ENCODE measurements at places on chromosomes 7 and 10.

DNA sequence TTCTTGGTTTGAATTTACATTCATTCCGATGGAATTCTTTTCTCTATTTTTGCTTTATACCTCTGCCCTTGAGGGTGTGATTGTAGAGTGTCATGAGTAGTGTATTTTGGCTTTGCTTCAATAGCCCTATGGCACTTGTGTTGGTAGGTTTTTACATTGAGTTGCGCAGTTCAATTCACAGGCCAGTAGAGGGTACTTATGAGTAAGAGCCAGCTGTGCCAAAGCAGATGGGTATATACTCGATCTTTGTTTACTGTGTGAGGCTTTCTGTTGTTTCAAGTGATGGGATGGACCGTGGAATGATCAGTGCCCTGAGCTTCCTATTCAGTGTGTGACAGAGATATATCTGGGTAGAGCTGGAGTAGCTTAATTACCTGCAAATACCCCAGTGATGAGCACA lies 4.3 kb upstream of the AKR1C3 start:
- DNase-seq = peak; percentile 41

- peak; percentile 79 for DNase-seq
Measured at GRCh38 chr10:102450374-102451104, 804 bp downstream of the C10orf95 start.

GRCh38 chr10:79266543-79267312 lies 80.5 kb upstream of the PPIF start:
- peak; percentile 95 for DNase-seq

DNA sequence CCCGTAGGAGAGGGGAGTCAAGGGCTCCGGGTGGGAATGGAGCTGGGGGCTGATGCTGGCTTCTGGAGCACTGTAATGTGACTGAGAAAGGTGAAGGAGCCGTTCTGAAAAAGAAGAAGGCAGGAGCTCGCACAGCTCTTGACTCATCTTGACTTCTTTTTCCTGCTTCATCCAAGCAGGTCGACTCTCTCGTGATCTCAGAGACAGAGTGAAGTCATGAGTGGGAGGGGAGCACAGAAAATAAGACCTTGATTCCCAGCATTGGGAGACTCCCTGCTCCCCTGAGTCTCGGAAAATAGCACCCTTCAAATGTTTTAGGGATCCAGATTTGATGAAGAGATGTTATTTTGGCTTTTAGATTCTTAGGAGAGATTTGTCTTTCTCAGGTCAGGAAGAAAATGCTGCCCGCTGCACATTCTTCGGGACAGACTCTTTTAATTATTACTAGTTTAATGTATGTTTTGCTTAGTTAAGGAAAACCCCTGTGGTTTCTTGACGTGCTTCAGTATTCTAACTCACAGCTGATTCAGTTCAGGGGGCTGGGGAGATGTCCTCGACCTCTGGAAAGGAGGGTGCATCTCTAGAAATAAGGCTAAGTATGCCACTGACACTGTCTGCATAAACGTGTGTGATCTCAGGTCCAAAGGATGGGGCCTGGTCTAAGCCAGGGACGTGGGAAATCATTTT lies 34.1 kb downstream of the EGFR start:
- DNase-seq = no peak

- DNase-seq = peak; percentile 44
Measured at GRCh38 chr7:22219739-22220493, 137.0 kb downstream of the RAPGEF5 start.

- DNase-seq = no peak
Measured at GRCh38 chr7:120400806-120401455, 128.0 kb downstream of the KCND2 start.

DNA sequence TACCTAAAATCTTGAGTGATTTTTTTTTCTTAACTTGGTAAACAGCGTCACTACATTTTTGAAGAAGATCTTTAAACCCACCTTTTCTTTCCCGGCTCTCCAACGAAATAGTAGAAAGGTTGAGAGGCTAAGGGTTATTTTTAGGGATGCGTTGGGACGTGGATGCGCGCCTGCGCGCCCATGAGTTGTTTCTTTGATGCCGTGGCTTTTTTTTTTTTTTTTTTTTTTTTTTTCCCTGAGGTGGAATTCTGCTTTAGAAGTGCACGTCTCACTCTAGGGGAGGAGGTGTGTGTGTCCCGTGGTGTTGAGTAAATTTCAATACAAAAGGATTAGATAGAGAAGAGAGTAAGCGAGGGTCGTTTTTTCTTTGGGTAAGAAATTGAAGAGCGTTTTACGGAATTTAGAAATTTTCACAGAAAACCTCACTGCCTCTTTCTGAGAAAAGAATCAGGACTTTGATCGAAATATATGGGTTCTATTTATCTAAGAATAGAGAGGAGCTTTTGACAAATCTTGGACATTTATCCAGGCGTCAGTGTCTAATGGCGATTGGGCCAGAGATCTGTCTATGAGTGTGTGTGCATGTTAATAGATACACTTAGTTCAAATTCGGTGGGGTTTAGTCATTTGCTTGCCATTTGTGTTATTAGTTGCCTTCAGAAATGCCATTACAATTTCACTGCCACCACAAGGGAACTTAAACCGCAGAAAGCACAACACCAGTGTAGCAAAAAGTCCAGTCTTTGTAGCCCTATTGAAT lies 1.2 kb upstream of the SP8 start:
- DNase-seq = no peak

GRCh38 chr7:48209004-48209600 lies 37.8 kb downstream of the ABCA13 start:
- no peak for DNase-seq

DNA sequence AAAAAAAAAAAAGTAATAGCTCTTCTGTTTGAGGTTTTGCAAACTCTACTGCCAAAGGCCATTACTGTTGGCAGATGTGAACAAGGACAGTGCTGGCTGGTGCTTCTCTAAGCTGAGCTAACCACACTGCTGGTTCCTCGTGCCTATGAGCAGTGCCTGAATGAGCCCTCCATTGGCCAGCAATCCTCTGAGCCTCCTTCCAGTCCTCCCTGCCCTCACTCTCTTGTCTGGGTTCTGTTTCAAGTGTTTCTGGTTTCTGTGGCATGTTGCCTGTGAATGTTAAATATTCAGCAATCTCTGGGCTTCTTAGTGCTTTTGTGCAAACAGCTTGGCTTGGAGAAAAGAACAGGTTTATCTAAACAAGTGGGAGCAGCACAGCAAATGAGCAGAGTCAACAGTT lies 161.3 kb upstream of the AUTS2 start:
- no peak for DNase-seq

DNA sequence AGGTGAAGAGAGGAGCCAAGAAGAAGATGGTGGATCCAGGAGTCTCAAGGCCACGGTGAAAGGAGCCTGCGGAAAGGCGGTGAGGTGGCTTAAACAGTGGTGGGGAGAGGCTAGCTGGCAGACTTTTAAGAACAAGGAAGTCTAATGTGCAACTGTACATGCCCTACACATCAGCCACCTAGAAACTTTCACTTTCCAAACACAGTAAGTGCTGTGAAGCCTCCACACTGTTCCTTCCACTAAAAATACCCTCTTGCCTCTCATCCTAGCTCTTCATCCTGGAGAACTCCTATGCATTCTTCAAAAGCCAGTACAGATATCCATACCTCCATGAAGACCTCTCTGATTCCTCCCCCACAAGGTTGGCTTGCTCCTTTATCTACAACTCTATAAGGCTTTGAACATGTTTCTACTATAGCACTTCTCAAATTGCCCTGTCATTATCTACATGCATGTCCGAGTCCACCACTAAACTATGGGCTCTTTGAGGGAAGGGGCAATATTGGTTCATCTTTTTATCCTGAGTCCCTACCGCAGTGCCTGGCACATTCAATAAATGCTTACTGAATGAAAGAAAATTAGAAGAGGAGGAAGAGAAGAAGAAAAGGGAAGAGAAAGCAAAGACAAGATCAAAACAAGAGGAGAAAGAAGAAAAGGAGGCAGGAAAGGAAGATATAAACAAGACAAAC lies 54.2 kb downstream of the DNAJC12 start:
- DNase-seq = no peak

DNA sequence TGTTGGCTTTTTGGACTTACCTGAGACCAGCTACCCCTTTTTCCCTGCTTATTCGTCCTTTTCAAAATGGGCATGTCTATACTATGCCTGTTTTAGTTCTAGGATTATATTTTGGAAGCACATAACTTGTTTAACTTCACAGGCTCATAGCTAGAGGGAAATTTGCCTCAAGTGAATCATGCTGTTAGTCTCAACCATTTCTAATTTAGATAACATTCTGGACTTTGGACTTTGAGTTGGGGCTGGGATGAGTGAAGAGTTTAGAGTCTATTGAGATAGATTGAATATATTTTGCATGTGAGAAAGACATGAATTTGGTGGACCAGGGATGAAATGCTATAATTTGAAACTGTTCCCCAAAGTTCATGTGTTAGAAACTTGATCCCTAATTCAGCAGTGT lies 554.6 kb upstream of the C7orf33 start:
- no peak for DNase-seq

GRCh38 chr7:123209786-123210185 lies 10.0 kb upstream of the SLC13A1 start:
- no peak for DNase-seq
